ENCODE measurements at places on chromosomes 6 and 20.
A peak's percentile ranks its signal among the peaks of the same experiment; 100 is the strongest.

DNA sequence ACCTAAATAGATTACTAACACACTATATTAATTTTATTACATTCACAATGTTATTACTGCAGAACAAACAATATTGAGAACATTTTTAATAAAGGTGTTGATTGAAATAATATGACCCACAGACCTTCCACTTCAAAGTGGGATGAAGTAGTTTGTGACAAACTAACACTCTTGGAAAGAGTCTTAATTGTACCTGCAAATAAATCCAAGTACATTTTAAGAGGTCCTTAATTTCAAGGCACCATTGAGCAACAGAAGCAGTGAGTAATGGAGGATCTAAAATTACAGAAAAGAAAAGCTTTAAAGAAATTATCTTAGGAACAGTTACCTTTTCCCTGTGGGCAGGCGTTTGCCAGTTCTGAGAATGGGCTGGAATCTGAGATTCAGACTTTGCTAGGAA is 140.2 kb downstream of the MMUT start:
- no peak for DNase-seq

DNA sequence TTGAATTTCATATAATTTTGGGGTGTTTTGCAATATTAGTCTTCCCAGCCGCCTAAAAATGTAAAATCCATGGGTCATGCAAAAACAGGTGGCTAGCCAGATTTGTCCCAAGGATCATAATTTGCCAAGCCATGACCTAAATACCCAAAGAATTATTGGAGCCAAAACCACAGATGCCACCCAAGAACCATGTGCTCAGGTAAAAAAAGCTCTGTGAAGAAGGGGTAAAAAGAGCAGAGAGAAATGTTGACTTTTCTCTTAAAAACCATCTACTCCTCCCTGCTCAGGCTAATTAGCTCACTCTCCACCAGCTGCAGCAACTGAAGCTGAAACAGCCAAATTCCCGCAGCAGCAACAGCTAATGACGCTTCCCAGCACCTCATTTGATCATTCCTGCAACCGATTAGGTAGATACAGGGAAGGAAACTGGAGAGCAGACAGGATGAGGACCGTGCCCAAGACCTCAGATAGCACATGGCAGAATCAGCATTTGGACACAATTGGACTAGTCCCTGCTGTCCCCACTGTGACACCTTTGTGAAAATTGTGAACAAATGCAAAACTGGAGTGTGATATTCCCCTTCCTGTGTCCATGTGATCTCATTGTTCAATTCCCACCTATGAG is 107.9 kb upstream of the NXT1 start:
- no peak for DNase-seq

DNA sequence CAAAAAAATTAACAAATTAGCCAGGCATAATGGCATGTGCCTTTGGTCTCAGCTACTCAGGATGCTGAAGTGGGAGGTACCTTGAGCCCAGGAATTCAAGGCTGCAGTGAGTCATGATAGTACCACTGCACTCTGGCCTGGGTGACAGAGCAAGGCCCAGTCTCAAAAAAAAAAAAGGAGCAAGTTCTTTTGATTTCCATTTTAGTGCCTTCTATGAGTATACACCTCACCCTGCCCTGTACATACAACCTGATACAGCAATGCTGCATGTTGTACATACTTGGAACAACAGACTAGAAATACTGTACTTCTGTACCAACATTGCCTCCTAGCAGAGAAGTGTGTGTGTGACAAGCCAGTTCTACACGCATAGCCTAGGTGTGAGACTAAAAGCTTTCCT is 97.3 kb upstream of the CARMIL1 start:
- DNase-seq, result peak; percentile 22

- no peak for DNase-seq
Observed at GRCh38 chr6:129240492-129240853, 357.5 kb downstream of the LAMA2 start.

GRCh38 chr6:37551867-37552266 is 52.2 kb upstream of the CCDC167 start:
- no peak for DNase-seq
